Sigmoid colon (tissue), 7 donors: ENCODE measurements at places on chromosomes 2 and 18. TPM values are rescaled to one million over a fixed set of nuclear protein-coding genes. Genes with fewer than 3 reads are reported as not detected.
A peak's percentile ranks its signal among the peaks of the same experiment; 100 is the strongest.

DNA sequence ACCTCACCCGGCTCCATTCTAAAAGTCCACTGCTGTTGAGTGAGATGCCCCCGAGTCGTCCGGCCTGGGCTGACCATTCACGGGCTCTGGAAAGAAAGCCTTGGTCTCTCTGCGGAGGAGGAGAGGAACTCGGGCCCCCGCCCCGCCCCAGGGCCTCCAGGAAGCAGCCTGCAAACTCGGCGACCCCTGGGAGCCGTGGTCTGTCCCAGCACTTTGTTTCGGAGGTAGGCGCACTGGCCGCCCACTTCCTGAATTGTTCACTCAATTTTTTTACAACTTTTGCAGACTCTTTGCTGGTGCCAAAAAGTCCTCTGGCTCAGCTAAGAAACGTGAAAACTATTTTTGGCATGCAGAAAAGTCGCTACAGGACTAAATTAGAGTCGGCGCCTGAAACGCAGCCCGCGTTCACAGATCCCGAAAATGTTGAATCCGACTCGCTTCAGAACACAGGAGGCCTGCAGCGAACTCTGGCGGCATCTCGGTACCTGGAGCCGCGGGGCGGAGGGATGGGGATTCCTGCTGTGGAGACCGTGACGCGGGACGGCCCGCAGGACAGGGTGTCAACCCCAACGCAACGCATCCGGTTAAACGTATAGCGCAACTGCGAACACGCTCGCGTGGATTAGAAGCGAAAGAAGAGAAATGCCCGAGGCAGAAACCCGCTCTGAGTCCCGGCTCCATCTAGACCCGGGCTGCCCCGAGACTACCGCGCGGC, 1.5 kb downstream of the PXDN start:
- H3K36me3 ChIP-seq = no peaks in the 10 kb centered on the region
- no peaks in the 10 kb centered on the region for H3K27me3 ChIP-seq
- H3K4me1 ChIP-seq = peaks cover 51% of the 10 kb centered on the region
- DNase-seq = peak; percentile 96
- H3K4me3 ChIP-seq = peak overlapping the region; percentile 85
- H3K27ac ChIP-seq = peak overlapping the region; percentile 100

GRCh38 chr2:168394262-168394661, 61.8 kb upstream of the CERS6 start:
- no peaks in the 10 kb centered on the region for H3K36me3 ChIP-seq
- H3K4me1 ChIP-seq = no peaks in the 10 kb centered on the region
- H3K27ac ChIP-seq = no peak overlapping the region
- no peak for DNase-seq
- H3K27me3 ChIP-seq = no peaks in the 10 kb centered on the region
- H3K4me3 ChIP-seq = no peak overlapping the region

The NYAP2 gene
- total RNA-seq = not detected

The CNDP1 gene
- not detected for total RNA-seq

The ARHGAP15 gene
- total RNA-seq = 11.1 TPM

GRCh38 chr18:7617738-7618422, 50.8 kb downstream of the PTPRM start:
- DNase-seq = peak; percentile 82
- peaks cover 49% of the 10 kb centered on the region for H3K4me1 ChIP-seq
- H3K27me3 ChIP-seq = no peaks in the 10 kb centered on the region
- H3K36me3 ChIP-seq = no peaks in the 10 kb centered on the region

The HMSD gene
- total RNA-seq = not detected

The PROM2 gene
- total RNA-seq = 1.5 TPM
